Nephron progenitor cell (in vitro differentiated cells): ENCODE measurements at places on chromosomes 7 and 10.

DNA sequence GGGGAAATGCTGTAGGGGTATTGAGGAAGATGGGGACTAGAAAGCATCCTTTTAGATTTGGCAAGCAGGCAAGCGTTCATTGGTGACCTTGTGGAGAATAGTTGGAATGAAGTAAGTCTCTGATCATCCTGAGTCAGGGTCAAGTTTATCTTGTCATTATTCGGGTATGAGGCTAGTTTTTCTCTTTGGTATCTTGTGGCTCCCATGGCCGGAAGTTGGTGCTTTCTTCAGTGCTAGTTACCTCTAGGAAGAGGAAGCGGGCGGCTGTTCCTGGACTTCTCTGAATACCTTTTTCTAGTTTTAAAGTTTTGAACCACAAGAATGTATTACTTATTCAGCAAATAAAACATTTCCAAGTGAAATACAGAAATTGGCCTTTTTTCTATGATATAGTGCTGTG is 9.2 kb downstream of the CREM start:
- DNase-seq, result no peak

- DNase-seq, result no peak
Measured at GRCh38 chr7:150330211-150330885, 7.0 kb upstream of the ACTR3C start.

GRCh38 chr10:47179291-47179647 is 120.7 kb upstream of the GDF10 start:
- DNase-seq, result no peak

- DNase-seq, result peak; percentile 17
Measured at GRCh38 chr7:155538293-155538692, 8.1 kb downstream of the CNPY1 start.

DNA sequence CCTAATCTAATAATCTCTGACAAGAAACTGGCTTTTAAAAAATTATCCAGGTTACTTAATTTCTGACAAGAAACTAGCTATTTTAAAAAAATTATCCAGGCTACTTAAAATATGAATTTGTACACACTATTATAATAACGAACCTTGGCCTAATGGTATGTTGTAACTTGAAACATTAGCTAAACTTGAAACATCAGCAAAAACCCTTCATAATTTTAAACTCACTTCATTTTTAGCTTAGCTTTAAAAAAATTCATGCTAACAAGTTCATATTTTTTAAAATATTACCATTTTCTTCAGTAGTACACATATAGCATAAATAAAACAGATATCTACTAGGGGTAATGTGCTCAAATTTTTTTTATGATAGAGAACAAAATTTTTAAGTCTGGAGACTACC is 35.6 kb downstream of the BRAF start:
- no peak for DNase-seq

- no peak for DNase-seq
Measured at GRCh38 chr7:135389971-135390370, 119.9 kb downstream of the CNOT4 start.

GRCh38 chr7:155192961-155193640 is 104.6 kb upstream of the INSIG1 start:
- no peak for DNase-seq

- DNase-seq, result no peak
Measured at GRCh38 chr7:96786261-96786997, 76.8 kb upstream of the SEM1 start.

GRCh38 chr10:114010316-114010715 is 33.4 kb upstream of the ADRB1 start:
- no peak for DNase-seq

DNA sequence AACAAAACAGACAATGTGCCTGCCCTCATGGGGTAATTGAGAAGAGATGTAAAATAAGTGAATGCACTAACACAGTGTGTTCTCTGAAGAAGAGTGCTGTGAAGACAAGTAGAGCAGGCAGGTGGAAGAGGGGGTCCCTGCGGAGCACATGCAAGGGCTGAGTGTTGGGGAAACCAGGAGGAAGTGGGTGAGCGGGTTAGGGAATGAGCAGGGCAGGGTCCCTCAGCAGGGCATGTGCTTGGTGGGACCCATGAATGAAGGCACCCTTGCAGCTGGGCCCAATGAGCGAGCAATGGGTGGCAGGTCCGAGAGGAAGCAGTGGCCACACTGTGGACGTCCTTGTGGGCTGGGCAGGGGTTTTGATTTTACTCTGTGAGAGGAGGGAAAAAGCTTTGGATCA is 376.6 kb upstream of the COBL start:
- no peak for DNase-seq

DNA sequence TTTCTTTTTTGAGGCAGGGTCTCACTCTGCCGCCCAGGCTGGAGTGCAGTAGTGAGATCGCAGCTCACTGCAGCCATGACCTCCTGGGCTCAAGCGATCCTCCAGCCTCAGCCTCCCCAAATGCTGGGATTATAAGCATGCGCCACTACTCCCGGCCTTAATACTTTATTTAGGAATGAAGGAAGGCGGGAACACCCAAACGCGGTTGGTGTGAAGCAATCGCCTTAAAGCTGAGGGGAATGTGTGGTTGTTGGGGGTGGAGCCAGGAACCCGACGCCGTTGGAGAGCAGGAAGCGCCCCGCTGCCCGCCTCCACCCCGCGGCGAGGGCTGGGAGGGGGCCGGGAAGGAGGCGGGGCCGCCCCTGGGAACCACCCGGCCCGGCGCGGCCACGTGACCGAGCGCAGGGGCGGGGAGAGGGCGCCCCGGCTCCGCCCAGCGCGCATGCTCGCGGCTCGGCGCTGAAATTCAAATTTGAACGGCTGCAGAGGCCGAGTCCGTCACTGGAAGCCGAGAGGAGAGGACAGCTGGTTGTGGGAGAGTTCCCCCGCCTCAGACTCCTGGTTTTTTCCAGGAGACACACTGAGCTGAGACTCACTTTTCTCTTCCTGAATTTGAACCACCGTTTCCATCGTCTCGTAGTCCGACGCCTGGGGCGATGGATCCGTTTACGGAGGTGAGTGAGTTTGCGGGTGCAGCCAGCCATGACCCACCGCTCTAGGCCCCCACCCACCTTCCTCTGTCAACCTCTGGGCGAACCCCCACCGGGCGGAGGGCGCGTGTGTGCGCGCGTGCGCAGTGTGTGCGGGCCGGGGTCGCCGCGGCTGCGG is at the start of gene ANLN:
TSS of gene ANLN (plus strand) at position 492 of the 828 bp plus-strand sequence. CDS start at position 657, 165 bp downstream.
- peak; percentile 92 for DNase-seq

- DNase-seq, result peak; percentile 78
Measured at GRCh38 chr7:31735991-31736982, 49.3 kb downstream of the PPP1R17 start.

- DNase-seq, result no peak
Measured at GRCh38 chr7:1942243-1942940, 272.3 kb downstream of the ELFN1 start.

DNA sequence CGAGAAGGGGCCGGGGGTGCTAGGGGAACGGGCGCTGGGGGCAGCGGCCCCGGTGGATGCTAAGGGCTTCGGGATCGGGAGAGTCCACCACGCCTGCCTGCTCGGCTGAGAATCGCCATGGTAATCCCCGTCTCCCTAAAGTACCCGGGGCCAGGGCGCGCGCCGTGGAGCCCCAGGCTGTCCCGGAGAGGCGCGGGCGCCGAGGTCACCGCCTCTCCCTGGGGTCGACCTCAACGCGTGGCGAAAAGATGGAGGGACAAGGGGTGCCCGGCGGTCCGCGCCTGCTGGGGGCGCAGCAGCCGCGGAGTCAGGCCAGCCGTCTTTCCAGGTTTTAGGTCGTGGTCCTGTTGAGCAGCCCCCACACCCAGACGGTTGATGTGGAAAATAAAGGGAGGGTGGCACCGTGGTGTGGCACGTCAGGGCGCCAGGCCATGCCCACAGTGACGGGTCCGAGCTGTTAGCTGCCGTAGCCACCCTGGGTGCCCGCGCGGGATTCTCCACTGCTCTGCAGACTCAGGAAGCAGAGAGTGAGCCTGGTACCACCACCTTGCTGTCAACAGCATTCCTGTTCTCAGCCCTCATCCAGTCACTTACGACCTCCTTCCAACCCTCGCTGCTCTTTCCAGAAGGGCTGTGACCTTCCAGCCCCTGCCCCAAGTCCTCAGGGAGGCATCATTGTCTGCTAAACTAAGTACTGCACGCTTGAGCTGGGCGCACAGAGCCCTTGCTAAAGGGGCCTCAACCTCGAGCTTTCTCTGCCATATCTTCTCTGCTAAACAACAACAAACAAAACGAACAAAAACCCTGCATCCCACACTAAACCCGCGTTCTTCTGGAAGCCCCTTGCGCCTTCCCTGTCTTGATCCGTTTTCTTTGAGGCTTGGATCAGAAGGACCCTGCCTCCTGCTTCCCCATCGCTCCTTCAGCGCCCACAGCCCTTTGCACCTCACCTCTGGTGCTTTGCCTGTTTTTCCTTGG is 666 bp downstream of the SMKR1 start:
- peak; percentile 25 for DNase-seq
